ENCODE measurements at places on chromosomes 4 and X.

- DNase-seq = peak; percentile 1
Measured at GRCh38 chrX:118420462-118420861, 74.6 kb downstream of the WDR44 start.

GRCh38 chrX:152177052-152177451, 38.7 kb upstream of the MAGEA10 start:
- DNase-seq = no peak

DNA sequence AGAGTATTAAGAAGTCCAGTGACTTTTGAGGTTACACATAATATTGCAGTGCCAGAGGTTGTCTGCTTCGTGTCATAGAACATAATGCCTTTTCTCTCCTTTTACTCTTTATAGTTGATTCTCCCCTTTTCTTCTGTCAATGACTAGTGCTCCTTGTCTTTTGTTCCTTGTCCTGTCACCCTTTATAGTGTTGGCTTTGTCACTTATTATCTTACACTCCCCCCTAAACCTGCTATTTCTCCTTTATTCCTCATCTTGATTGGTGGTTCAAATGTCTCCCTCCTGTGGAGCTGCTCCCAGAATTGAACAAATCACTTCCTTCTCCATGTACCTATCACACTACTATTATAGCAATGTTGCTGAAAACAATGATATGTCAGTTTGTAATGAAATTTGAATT, 856.6 kb upstream of the GRID2 start:
- no peak for DNase-seq

DNA sequence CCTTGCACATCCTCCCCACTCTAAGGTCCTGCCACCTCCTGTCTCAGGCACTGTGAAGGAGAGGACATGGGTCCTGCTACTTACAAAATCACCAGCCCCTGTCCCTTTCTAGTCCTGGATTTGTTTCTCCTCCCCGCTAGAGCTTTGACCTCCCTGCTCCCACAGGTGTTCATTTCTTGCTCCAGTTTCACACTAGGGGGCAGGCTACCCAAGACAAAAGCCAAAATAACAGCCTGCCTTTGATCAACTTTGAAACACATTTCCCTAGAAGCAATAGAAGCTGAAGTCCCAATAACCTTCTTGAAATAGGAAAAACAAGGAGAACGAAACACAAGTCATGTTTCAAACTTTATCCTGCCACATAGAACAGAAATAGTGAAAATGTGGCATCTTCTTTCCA, 164.4 kb downstream of the QDPR start:
- DNase-seq = peak; percentile 31

- DNase-seq = peak; percentile 62
Measured at GRCh38 chr4:137393044-137393443, 139.2 kb downstream of the PCDH18 start.

DNA sequence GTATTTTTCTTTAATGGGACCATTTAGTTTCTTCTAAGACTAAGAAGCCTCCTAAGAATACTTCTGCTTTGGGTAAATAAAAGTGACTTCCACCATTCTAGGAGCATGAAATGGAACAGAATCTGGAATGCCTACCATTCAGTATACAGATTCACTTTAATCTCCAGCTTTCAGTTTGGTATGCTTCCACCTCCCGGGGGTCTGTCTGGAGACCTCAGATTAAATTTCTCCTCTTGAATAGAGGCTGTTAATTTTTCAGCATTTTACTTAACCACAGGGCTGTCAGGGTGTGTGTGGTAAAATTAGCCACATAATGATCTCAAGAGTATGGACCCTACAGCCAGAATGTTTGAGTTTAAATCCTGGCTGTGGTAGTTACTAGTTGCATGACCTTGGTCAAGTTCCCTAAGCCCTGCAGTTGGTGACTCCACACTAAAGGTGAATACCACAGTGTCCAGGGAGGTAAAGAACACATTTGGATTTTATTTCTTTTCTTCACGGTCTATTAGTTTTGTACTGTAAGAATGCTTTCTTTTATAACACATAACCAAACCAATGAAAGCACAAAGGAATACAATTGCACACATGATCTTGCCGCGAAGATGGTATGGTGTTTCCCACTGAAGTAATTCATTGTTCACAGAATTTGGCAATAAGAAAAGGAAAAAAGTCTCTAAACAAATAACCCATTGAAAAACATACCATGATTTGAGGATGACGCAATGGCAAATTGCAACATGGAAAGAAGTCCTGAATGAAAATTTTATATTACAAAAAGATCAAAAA, 37.3 kb upstream of the TRIM2 start:
- DNase-seq = peak; percentile 59

DNA sequence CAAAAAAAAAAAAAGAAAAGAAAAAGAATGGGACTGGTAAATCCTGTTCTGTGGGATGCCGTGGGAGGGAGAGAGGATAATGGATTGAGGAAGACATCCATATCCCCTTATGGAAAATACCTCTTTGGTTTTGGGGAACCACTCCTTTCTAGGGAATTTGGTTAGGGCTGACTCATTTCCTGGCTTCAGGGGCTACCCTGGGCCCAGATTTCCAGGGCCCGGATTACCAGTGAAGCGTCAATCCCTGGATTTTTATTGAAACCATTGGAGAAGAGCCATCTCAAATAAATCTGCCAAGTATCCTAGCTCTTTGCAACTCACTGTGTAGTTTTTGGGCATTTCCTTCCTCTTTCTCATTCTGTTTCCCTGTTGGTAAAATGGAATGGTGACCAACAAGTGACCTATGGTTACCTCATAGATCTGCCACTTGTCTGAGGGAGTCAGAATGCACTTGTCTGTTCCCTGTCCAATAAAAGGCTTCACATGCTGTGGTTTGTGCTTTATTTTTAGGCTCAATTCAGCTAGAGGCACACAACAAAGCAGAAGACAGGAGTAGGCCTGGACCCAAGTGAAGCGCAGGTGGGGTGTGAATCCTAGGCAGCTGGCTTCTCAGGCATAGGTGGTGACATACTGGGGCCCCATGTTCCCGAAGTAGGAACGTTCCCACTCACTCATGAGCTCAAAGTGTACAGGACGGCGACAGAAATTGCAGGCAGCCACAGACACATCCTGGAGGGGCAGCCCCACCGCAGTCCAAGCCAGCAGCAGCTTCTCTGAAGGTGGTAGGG, 8.6 kb downstream of the APEX2 start:
- DNase-seq = peak; percentile 28

DNA sequence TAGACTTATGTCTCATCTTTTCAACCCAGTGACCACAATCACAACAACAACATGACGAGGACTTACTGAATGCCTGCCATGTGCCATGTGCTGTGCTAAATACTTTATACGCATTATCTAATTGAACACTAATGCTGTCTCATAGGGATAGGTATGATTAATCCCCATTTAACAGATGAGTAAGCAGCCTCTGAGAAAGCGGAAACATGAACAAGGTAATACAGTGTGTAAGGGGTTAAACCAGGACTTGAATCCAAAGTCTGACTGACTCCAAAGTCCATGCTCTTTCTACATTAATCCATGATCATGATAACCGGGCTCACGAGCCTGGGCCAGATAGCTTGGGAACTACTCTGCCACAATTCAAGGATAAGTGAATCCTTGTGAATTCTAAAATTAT, 105.3 kb upstream of the MBNL3 start:
- DNase-seq = no peak

GRCh38 chrX:29787656-29788055, 427.7 kb upstream of the MAGEB2 start:
- no peak for DNase-seq

- DNase-seq = peak; percentile 93
Measured at GRCh38 chr4:15234856-15235126, 193.0 kb upstream of the C1QTNF7 start.

DNA sequence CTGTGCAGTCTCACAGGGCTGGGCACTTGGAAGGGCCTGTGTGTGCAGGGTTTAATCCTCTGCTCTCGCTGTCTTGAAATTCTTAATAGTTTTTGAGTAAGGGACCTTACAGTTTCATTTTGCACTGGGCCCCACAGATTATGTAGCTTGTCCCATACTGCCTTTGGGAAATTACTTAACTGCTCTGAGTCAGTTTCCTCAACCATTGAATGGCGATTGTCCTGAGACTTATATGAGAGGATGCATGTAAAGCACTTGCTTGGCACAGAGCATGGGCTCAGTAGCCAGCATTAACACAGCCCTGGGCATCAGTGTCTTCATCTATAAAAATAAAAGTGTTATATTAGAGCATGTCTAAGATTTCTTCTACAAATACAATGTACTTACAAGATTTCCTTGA, 55.8 kb downstream of the CLCN5 start:
- no peak for DNase-seq

- DNase-seq = peak; percentile 82
Measured at GRCh38 chrX:153333821-153334653, at the start of gene ZNF275. ZNF275 (plus strand) TSS chrX:153334153; CDS start chrX:153336680, 2,527 bp downstream.

- no peak for DNase-seq
Measured at GRCh38 chr4:151323667-151324066, 1.7 kb downstream of the SH3D19 start.

- DNase-seq = peak; percentile 23
Measured at GRCh38 chr4:27702730-27703431, 842.2 kb downstream of the STIM2 start.

DNA sequence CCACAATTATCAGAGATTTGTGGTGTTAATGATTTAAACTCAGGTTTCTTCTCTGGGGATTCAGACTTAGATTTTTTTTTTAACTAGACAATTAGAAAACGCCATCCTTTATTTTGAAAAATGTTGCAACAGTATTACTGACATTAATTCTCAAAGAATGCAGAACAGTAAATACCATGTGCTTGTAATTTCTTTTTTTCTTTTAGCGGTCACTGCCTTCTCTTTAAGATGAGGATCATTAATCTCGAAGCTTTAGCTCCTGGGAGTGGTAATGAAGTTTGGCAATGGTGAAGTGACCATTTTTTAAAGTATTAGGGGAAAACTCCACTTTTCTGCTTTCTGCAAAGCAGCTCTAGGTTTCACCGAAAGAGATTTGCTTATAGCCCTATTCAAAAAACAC, 164.0 kb upstream of the MBNL3 start:
- no peak for DNase-seq

DNA sequence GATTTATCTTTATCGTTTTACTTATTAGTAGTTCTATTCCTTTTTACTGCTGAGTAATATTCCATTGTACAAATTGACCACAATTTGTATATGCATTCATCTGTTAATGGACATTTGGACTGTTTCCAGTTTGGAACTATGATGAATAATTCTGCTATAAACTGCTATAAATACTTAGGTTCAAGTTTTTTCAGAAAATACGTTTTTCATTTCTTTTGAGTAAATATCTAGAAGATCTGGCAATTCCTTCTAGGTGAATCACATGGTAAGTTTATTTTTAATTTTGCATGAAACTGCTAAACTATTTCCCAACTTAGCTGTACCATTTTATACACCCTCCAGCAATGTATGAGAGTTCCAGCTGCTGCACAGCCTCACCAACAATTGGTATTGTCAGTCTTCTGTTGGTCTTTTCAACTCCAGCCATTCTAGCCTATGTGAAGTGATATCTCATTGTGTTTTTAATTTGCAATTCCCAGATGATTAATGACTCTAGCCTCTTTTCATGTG, 22.2 kb downstream of the LIN54 start:
- peak; percentile 88 for DNase-seq

DNA sequence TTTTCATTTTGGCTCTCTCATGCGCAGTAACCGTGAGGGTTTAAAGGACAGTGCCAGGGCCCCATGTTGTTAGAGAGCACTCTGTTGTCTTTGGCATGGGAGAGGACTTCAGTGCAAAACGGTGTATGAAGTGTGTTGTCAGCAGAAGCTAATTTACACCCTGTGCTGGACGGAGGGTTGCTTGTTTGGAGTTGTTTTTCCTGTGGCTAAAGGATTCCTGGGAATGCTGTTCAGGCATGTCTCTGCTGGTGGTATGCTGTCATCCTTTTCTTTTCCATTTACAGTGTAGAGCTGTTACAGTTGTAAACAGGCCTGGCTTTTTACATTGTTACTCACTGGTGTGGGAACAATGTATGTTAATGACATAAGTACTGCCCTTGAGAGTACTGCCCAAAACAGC, 206.3 kb downstream of the CBR4 start:
- peak; percentile 95 for DNase-seq

GRCh38 chrX:10288373-10288975, 131.7 kb downstream of the CLCN4 start:
- peak; percentile 43 for DNase-seq

- DNase-seq = peak; percentile 38
Measured at GRCh38 chrX:110167952-110168451, 149.9 kb downstream of the AMMECR1 start.

GRCh38 chr4:55116450-55116849, 8.9 kb downstream of the KDR start:
- peak; percentile 68 for DNase-seq

- no peak for DNase-seq
Measured at GRCh38 chr4:2812612-2813354, 19.9 kb downstream of the SH3BP2 start.

- DNase-seq = peak; percentile 95
Measured at GRCh38 chr4:54228961-54229501, at the start of gene PDGFRA. PDGFRA (plus strand) TSS chr4:54229293; CDS start chr4:54258769, 29,476 bp downstream.

GRCh38 chr4:102623622-102624021, 122.5 kb downstream of the NFKB1 start:
- DNase-seq = peak; percentile 82

GRCh38 chrX:80266287-80266686, 154.0 kb upstream of the TENT5D start:
- DNase-seq = no peak

- DNase-seq = no peak
Measured at GRCh38 chr4:183321079-183321478, 1.0 kb upstream of the CLDN22 start.

DNA sequence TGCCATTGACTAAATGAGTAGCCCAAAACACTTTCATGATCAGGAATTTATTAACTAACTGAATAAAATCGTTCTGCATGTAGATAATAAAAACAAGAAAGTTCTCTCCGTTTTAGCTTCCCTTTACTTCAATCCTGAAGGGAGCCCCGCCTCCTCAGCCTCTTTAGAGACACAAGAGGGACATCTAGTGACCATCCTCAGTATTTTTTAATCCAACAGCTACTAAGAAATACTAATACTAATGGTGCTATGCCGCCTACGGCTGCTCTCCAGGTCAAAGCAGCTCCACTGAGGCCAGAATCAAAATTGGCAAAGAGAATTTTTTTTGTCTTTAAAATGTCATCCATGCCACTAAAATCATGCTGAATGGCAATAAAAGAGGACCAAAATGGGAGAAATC, 3.2 kb upstream of the PCDH19 start:
- peak; percentile 64 for DNase-seq

DNA sequence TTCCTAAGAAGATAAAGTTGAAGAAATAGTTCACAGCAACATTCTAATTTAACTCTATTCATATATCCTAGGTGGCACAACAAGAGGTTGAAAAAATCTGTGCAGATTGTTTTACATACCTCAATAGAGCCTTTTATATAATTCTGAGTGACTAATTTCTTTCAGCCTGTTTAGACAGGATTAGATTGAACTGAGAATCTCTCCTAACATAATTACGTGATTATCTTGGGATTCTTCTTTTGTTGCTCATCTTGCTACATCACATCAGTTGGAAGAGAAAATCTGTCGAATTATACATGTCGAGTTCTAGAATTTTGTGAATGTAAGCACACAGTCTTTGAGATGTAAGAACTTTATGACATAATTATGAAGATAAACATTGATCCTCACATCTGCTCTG, 1873.7 kb upstream of the IGFBP7 start:
- no peak for DNase-seq

- no peak for DNase-seq
Measured at GRCh38 chr4:119898211-119898610, 168.4 kb downstream of the MAD2L1 start.
